Kidney (tissue), 22 donors: ENCODE measurements at places on chromosomes 7 and 10. TPM values are rescaled to one million over a fixed set of nuclear protein-coding genes. Genes with fewer than 3 reads are reported as not detected.

DNA sequence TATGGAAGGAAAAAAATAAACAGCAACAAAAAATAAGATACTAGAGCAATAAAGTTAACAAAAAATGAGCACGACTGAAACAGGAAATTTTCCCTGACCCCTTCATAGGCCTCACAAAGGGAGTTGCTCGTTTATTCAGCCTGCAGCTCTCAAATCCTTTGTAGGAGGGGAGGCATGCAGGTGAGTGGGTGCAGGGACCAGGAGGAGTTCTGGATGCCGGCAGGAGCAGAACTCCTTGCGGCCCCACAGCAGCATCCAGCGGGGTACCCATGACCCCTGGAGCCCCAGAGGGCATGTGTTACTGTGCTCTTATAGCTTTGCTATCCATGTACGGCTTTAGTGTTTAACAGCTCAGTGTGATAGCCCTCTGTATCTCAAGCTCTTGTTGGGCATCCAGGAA, 5.8 kb downstream of the TAS2R39 start:
- no peak overlapping the region for H3K27ac ChIP-seq
- no peaks in the 10 kb centered on the region for H3K36me3 ChIP-seq
- DNase-seq, result no peak
- H3K27me3 ChIP-seq, result no peaks in the 10 kb centered on the region
- no peaks in the 10 kb centered on the region for H3K4me1 ChIP-seq

FHIP2A gene
- total RNA-seq, result 26.2 TPM

ACSL5 gene
- 21.8 TPM for total RNA-seq

DNA sequence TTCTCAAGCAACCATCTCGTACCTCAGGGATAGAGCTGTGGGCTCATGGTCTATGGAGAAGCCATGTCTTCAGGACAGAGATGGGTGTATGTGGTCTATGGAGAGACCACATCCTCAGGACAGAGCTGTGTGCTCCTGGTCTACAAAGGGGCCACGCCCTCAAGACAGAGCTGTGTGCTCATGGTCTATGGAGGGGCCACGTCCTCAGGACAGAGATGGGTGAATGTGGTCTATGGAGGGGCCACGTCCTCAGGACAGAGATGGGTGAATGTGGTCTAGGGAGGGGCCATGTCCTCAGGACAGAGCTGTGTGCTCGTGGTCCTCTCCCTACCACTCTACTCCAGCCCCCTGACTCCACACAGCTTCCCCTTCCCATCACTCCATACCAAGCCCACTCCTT, 117.8 kb downstream of the WDR37 start:
- no peaks in the 10 kb centered on the region for H3K4me1 ChIP-seq
- H3K4me3 ChIP-seq, result no peak overlapping the region
- no peak for DNase-seq
- no peaks in the 10 kb centered on the region for H3K36me3 ChIP-seq
- no peaks in the 10 kb centered on the region for H3K27me3 ChIP-seq

FOXK1 gene
- 44.2 TPM for total RNA-seq

DNA sequence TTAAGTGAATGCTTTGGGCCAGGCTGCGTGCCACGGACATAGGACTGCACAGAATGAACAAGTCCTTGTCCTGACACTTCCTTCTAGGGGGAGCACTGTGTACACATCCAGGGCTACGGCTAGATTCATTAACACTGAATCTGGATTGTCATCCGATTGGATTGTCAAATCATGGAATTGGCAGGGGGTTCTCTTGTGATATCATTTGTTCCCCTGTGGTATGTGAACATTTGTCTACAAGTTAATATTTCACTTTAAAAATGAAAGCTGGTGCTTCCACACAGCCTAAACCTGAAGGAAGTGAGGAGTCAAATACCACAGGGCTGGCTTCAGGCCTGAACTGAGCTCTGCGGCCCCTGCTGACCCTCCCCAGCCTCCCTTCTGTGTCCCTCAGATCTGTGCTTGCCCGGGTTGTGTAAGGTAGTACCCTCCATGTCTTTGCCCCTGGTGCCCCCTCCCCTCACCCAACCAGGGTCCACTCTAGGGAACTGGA, 75.6 kb downstream of the SNX10 start:
- H3K4me1 ChIP-seq, result peaks cover 16% of the 10 kb centered on the region
- H3K36me3 ChIP-seq, result peaks cover 7% of the 10 kb centered on the region
- H3K27me3 ChIP-seq, result no peaks in the 10 kb centered on the region
- H3K4me3 ChIP-seq, result no peak overlapping the region

- H3K27ac ChIP-seq, result no peak overlapping the region
- no peaks in the 10 kb centered on the region for H3K36me3 ChIP-seq
- peaks cover 15% of the 10 kb centered on the region for H3K4me1 ChIP-seq
These were observed 4.6 kb downstream of the HMX3 start for GRCh38 chr10:123140164-123140982.

ZNF503 gene
- total RNA-seq, result 34.7 TPM

TMEM139 gene
- 36.7 TPM for total RNA-seq

ACSM6 gene
- total RNA-seq, result not detected

DNA sequence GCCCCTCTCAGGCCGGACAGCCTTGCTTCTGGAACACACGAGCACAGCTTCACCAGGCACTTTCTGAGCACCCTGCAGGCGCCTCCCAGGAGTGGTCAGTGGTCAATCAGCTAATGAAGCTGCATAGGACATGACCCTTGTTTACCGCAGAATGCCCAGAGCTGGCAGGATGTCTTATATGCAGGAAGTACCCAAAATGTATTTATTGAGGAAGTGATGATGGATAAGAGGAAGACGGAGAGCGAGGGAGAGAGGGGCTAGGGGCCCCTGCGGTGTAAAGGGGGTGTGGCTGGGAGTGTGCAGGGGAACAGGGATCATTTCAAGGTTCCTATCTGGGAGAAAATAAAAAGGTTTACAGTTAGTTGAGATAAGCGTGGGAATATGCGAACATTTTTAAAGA, 3.3 kb downstream of the CYP2E1 start:
- no peak for DNase-seq
- no peak overlapping the region for H3K27ac ChIP-seq
- H3K4me3 ChIP-seq, result no peak overlapping the region
- peaks cover 14% of the 10 kb centered on the region for H3K27me3 ChIP-seq
- no peaks in the 10 kb centered on the region for H3K4me1 ChIP-seq

- peaks cover 3% of the 10 kb centered on the region for H3K4me1 ChIP-seq
- DNase-seq, result no peak
- H3K27me3 ChIP-seq, result no peaks in the 10 kb centered on the region
These were observed 73.7 kb downstream of the NKX6-2 start for GRCh38 chr10:132712291-132712690.

- no peak for DNase-seq
- no peak overlapping the region for H3K27ac ChIP-seq
- H3K27me3 ChIP-seq, result no peaks in the 10 kb centered on the region
- no peak overlapping the region for H3K4me3 ChIP-seq
- H3K4me1 ChIP-seq, result no peaks in the 10 kb centered on the region
These were observed 28.4 kb upstream of the CDK13 start for GRCh38 chr7:39921506-39922175.

DNA sequence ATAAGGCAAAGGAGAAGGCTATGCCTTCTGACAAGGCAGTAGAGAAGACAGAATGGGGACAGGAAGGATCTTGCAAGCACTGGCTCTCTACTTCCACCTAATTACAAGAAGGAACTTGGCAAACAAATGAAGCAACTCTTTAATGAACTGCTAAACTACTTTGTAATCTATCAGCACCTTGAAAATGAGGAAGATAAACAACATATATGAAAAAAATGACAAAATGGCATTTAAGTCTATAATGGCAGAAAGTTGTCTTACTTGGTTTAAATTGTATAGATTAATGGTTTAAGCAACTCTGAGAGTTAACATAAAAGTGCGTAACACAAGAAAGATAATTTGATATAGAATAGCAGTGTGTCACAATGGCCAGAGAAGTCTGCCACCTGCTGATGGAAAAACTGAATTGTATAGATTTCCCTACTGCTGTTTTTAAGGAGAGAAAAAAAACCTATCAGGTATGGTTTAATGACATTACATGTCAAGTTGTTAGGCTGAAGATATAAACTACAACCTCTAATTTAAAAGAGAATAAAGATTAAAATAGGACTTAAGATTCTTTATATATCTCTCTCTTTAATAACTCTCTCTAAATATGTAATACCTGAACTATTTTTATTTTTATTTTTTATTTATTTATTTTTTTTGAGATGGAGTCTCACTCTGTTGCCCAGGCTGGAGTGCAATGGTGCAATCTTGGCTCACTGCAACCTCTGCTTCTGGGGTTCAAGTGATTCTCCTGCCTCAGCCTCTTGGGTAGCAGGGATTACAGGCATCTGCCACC, 11.8 kb downstream of the NT5C3A start:
- no peaks in the 10 kb centered on the region for H3K4me1 ChIP-seq
- no peaks in the 10 kb centered on the region for H3K27me3 ChIP-seq
- DNase-seq, result peak; percentile 80
- H3K27ac ChIP-seq, result no peak overlapping the region

GNAT3 gene
- total RNA-seq, result not detected

SLC13A4 gene
- not detected for total RNA-seq

SLC26A4 gene
- total RNA-seq, result 2.5 TPM

- DNase-seq, result no peak
- no peak overlapping the region for H3K27ac ChIP-seq
- no peak overlapping the region for H3K4me3 ChIP-seq
- H3K4me1 ChIP-seq, result no peaks in the 10 kb centered on the region
These were observed 602.8 kb downstream of the NRG3 start for GRCh38 chr10:82477776-82478175.

DNA sequence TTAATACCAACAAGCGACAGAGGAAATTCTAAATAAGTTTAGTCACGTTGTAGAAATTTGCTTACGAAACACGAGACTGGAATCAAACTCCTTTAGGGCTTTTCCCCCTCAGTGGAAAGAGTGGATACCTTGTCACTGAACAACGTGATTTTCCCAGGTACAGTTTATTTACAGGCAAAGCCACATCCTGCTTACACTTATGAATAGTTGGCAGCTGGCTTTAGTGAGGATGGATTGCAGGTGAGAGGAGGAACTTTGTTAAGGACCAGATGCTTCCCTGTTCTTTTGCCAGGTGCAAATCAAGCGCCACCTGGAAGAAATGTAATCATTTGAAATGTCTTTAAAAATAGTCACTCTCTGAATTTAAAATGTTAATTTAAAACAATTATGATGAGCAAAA, 282.4 kb downstream of the ADARB2 start:
- no peak overlapping the region for H3K4me3 ChIP-seq
- no peaks in the 10 kb centered on the region for H3K27me3 ChIP-seq
- no peaks in the 10 kb centered on the region for H3K4me1 ChIP-seq

DNA sequence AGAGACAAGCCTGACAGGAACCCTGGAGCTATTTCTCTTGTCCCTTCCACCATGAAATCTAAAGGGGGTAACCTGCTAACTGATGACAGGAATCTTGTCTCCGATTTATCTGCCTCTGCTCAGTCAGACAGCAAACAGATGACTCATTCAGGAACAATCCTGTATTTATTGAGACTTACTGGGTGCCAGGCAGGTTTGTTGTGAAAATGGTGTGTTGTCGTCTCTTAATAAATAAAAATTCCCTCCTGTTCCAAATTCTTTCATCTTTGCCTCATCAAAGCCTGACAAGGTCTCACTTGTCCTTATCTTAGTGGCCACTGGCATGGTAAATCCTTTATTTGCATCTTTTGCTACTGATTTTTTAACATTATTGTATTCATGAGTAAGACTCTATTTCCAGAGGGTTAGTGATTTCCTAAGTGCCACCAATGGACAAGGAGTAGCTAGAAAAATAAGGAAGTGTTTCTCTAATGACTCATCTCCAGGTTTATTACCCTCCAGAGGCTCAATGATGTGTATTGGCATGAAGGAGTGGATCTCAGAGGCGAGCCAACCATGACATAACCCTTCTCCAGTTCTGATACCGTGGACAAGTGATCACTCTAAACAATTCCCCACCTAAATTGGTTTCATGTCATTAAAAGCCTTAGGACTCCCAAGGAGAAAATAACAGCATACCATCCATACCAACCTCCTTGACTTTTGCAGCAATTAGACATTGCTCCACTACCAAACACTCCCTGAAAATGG, 724.0 kb downstream of the GRID1 start:
- no peaks in the 10 kb centered on the region for H3K4me1 ChIP-seq
- no peaks in the 10 kb centered on the region for H3K36me3 ChIP-seq
- no peaks in the 10 kb centered on the region for H3K27me3 ChIP-seq
- no peak overlapping the region for H3K27ac ChIP-seq
- DNase-seq, result no peak

ANKRD61 gene
- 0.19 TPM for total RNA-seq

CH25H gene
- total RNA-seq, result 3.2 TPM

PON1 gene
- not detected for total RNA-seq

PCBD1 gene
- total RNA-seq, result 90.1 TPM

ABCB4 gene
- 2.0 TPM for total RNA-seq

ZNRF2 gene
- 32.2 TPM for total RNA-seq

KLLN gene
- 1.7 TPM for total RNA-seq

DNA sequence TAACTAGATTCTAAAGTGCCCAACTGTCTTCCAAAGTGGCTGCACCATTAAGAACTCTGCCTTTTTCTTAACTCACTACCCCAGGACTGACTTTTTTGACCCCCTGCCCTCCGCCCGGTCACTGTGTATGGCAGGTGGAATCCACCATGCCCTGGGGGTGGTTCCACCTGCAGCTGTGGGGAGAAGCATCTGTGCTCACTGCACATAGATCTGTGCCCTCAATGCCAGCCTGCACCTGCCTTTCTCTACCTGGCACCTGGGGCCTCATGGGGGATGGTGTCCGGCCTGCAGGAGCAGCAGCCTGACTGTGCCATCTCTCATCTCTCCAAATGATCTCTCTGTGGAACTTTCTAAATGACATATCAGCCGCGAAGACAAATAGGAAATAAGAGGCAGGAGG, 353.5 kb downstream of the PAXIP1 start:
- H3K27ac ChIP-seq, result no peak overlapping the region
- H3K36me3 ChIP-seq, result no peaks in the 10 kb centered on the region
- no peak for DNase-seq
